ENCODE measurements at places on chromosomes 3 and 15.

DNA sequence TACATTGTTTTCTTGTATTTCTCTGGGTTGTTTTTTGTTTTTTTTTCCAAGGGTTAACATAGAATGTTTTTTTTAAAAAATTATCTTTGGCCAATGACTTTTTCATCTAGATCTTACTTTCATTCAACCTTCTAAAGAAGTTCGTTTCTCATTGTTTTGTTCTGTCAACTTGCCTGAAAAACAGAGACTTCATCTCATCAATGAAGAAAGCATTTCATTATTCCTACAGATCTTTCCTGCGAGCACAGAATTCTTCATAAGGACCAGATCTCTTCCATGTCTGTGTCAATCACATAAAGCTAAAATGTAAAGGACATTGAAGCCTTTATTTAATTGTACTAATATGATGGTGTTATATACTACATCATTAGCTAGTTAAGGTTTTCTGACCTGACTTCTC lies 9.7 kb upstream of the EIF3J start:
- DNase-seq = no peak

- no peak for DNase-seq
Measured at GRCh38 chr3:124745756-124746155, 15.5 kb downstream of the UMPS start.

GRCh38 chr3:155611456-155611855 lies 133.4 kb downstream of the PLCH1 start:
- DNase-seq = no peak

- DNase-seq = no peak
Measured at GRCh38 chr3:29757054-29757777, 476.3 kb downstream of the RBMS3 start.

- no peak for DNase-seq
Measured at GRCh38 chr3:26365706-26366105, 256.9 kb upstream of the LRRC3B start.

GRCh38 chr3:62277986-62278385 lies 95.4 kb downstream of the FEZF2 start:
- no peak for DNase-seq

All from erythroblast (primary cell).